ENCODE measurements at places on chromosomes 12 and 14. TPM values are rescaled to one million over a fixed set of nuclear protein-coding genes. Genes with fewer than 3 reads are reported as not detected.

CARMIL3 gene
- 9.4 TPM for total RNA-seq

ZNF891 gene
- total RNA-seq = 3.9 TPM

ESPL1 gene
- 65.8 TPM for total RNA-seq

P3H3 gene
- total RNA-seq = 52.7 TPM

RERG gene
- total RNA-seq = 0.61 TPM

B4GALNT1 gene
- total RNA-seq = 19.5 TPM

KRT85 gene
- not detected for total RNA-seq

GRCh38 chr12:78439666-78440065, 424.9 kb upstream of the SYT1 start:
- H3K36me3 ChIP-seq = peaks cover 6% of the 10 kb centered on the region
- no peak for DNase-seq
- no peak overlapping the region for H3K4me3 ChIP-seq

DNA sequence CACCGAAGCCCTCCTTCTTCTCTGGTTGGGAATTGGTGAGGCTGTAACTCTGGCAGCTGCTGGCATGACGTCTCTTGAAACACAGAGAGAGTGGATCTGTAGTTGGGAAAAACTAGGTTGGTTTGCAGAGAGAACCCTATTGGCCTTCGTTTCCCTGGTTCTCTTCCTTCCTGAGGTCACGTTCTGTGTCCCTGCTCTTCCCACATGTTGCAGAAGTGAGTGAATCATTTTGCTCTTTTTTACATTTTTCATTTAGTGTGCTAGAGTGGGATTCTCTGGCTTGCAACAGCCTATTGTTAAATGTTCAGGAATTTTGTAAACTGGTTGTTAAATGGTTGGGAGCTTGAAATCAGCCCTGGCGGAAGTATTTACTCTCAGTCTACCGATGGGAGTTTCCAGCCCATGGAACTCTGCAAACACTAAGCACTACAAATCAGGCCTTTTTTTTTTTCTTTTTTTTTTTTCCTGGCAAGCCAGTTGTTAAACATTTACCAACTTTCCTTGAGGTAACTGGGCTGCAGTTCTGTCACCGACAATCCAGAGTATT, 26.8 kb upstream of the CKAP4 start:
- H3K27ac ChIP-seq = no peak overlapping the region
- H3K36me3 ChIP-seq = no peaks in the 10 kb centered on the region
- no peak for DNase-seq
- H3K27me3 ChIP-seq = no peaks in the 10 kb centered on the region
- H3K4me1 ChIP-seq = no peaks in the 10 kb centered on the region

- no peak for DNase-seq
- H3K27ac ChIP-seq = no peak overlapping the region
- H3K36me3 ChIP-seq = peaks cover 2% of the 10 kb centered on the region
- no peak overlapping the region for H3K4me3 ChIP-seq
- no peaks in the 10 kb centered on the region for H3K27me3 ChIP-seq
- peaks cover 4% of the 10 kb centered on the region for H3K4me1 ChIP-seq
Observed at GRCh38 chr12:94080341-94081009, 67.9 kb upstream of the PLXNC1 start.

DNA sequence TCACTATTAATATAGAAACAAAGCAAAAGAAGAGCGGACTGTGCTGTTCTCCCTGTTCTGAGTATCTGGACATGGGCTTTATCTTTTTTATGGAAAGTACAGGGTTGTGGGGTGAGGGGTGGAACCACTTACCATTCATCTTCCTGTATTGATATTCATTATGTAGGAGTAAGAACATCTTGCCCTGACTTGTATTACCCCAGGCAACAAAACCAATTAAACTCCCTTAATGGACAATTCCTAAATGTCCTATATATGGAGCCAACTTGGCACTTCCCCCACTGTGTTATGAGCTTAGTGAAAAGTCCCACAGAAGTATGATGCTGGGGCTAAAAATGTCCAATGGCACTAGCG, 139.9 kb upstream of the KRR1 start:
- no peak for DNase-seq
- H3K36me3 ChIP-seq = no peaks in the 10 kb centered on the region
- H3K4me1 ChIP-seq = peaks cover 64% of the 10 kb centered on the region
- H3K27me3 ChIP-seq = no peaks in the 10 kb centered on the region
- no peak overlapping the region for H3K27ac ChIP-seq

GRCh38 chr12:51834411-51834810, 14.1 kb downstream of the FIGNL2 start:
- H3K4me3 ChIP-seq = no peak overlapping the region
- H3K27me3 ChIP-seq = no peaks in the 10 kb centered on the region
- H3K27ac ChIP-seq = no peak overlapping the region
- peaks cover 76% of the 10 kb centered on the region for H3K4me1 ChIP-seq
- peaks cover 6% of the 10 kb centered on the region for H3K36me3 ChIP-seq
- no peak for DNase-seq

- H3K27me3 ChIP-seq = no peaks in the 10 kb centered on the region
- H3K4me3 ChIP-seq = no peak overlapping the region
- DNase-seq = no peak
- peaks cover 6% of the 10 kb centered on the region for H3K36me3 ChIP-seq
- no peaks in the 10 kb centered on the region for H3K4me1 ChIP-seq
Observed at GRCh38 chr12:125029761-125030358, 35.4 kb upstream of the AACS start.

GRCh38 chr12:47184813-47185212, 105.1 kb upstream of the AMIGO2 start:
- no peaks in the 10 kb centered on the region for H3K27me3 ChIP-seq
- DNase-seq = no peak
- H3K27ac ChIP-seq = no peak overlapping the region
- H3K4me1 ChIP-seq = peaks cover 4% of the 10 kb centered on the region
- no peaks in the 10 kb centered on the region for H3K36me3 ChIP-seq
- no peak overlapping the region for H3K4me3 ChIP-seq

DNA sequence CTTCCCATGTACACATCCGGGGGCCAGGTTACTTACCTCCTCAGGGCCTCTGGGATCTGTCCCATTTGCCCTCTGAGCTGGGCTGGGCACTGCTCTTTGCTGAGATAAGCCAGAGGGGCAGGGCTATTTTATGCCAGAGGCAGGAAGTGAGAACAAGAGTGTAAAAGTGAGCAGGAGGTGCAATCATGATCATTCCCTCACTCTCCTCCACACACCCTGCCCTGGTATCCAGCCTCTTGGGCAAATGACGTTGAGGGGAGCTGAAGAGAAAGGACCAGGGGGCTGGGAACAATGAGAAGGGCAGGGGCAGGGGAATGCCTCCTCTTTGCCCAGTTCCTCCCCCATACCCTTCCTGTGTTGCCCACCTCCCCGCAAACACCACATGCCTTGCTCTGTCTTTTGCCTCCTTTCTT, 4.2 kb downstream of the LPAR5 start:
- no peak for DNase-seq
- no peaks in the 10 kb centered on the region for H3K36me3 ChIP-seq
- no peaks in the 10 kb centered on the region for H3K27me3 ChIP-seq
- peaks cover 23% of the 10 kb centered on the region for H3K4me1 ChIP-seq

DNA sequence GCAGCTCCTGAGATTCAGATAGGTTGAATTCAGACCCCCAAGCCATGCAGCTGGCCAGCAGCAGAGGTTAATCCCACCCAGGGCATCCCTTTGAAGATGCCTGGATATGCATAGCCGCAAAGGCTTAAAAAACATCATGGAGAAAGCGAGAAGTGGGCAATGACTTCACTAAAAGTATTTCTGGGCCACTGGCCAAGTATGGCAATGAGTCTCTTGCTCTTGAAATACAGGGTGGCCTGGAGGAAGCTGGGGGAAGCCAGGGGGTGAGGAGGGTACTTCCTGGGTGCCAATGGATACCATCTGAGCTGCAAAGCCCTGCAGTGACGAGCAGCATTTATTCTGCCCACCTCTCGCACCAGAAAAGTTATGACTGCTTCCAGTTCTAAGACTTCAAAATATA, 539.3 kb upstream of the TBX3 start:
- no peaks in the 10 kb centered on the region for H3K27me3 ChIP-seq
- DNase-seq = no peak

DNA sequence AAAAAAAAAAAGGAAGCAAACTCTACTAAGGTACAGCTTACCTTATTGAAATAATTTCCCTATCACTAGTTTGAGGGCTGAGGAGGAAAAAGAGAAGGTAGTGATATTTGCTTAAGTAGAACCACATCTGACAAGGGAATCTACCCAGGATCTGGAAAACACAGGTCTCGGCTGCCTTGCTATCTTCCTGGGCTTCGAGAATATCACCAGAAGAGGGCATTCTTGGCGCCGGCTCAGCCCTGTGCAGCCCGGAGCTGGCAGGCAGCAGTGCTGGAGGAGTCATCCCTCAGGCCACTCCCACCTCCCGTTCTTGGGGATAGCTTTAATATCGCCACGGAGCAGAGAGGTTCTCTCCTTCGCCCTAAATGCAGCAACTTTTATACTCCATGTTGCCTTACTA, 1181.2 kb downstream of the VRK1 start:
- H3K27me3 ChIP-seq = no peaks in the 10 kb centered on the region
- no peaks in the 10 kb centered on the region for H3K36me3 ChIP-seq
- peak; percentile 64 for DNase-seq

DNA sequence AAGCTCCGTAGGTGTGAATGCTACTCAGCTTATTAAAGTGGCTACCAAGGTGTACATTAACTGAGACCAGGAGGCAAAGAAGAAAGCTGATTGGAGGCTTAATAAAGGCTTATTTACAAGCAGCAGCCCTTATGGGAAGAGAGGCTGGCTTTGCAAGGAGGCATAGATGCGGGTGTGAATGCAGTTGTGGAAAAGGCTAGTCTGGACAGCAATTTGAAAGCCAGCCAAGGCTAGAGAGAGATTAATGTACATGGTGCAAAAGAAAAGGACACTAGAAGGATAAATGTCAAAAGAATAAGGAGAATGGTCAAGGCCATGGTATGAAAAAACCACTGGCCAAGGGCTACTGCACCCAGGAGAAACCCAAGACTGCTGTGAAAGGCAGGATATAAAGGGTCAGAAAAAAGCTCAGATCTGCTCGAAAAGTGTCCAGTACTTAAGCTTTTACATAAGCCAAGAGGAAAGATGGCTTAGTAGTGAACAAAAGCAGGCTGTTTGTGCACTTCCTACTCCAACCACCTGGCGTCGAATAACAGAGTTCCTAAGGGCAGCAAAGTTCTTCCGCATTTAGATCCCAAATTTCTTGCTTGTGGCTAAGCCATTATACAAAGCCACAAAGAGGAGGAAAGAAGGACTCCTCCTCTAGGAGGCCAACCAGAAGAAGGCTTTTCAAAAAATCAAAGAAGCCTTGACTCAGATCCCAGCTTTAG, 24.0 kb downstream of the KLRK1 start:
- H3K27ac ChIP-seq = no peak overlapping the region
- H3K27me3 ChIP-seq = no peaks in the 10 kb centered on the region
- DNase-seq = no peak
- H3K4me1 ChIP-seq = peaks cover 29% of the 10 kb centered on the region

DNA sequence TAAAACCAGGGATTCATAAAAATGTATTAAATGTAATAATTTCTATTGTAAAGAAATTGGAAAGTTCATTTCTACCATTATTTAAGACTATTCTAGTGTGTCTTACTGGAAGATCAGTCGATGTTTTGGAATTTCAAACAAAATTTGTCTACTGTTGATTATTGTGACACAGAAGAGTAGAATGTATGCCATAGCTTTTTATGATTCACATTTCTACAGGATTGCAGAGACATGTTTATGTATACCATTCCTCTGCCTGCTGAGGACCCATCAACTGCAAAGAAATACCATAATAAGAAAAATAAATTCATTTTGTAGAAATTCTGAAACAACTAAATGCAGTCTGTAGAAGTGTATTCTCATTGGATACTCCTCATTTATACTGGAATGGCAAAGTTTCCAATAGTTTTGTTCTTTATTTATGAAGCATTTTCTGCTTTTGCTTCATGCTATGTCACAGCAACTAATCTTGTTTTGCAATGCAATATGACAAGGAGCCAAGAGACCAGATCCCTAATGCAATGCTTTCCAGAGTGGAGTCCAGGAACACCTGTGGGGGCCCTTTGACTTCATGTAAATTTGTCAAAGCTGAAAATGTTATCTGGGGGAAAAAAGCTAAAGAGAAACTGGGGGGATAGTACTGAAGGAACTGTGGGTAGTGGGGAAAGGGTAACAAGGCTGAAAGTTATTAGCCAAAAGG, 172.9 kb upstream of the LRIG3 start:
- no peak overlapping the region for H3K4me3 ChIP-seq
- DNase-seq = no peak
- peaks cover 3% of the 10 kb centered on the region for H3K36me3 ChIP-seq

GRCh38 chr12:39619316-39619659, 315 bp downstream of the ABCD2 start:
- DNase-seq = no peak
- no peak overlapping the region for H3K4me3 ChIP-seq
- H3K27me3 ChIP-seq = no peaks in the 10 kb centered on the region
- peaks cover 8% of the 10 kb centered on the region for H3K4me1 ChIP-seq
- H3K36me3 ChIP-seq = no peaks in the 10 kb centered on the region
- no peak overlapping the region for H3K27ac ChIP-seq

GRCh38 chr12:101107032-101107763, 102.8 kb downstream of the SLC5A8 start:
- H3K36me3 ChIP-seq = no peaks in the 10 kb centered on the region
- H3K27ac ChIP-seq = no peak overlapping the region
- no peak overlapping the region for H3K4me3 ChIP-seq
- H3K4me1 ChIP-seq = peaks cover 3% of the 10 kb centered on the region
- DNase-seq = no peak

- no peak overlapping the region for H3K4me3 ChIP-seq
- peaks cover 53% of the 10 kb centered on the region for H3K27me3 ChIP-seq
- H3K27ac ChIP-seq = no peak overlapping the region
- no peaks in the 10 kb centered on the region for H3K4me1 ChIP-seq
- H3K36me3 ChIP-seq = no peaks in the 10 kb centered on the region
Observed at GRCh38 chr12:52223406-52224039, 9.5 kb upstream of the KRT7 start.

- peaks cover 14% of the 10 kb centered on the region for H3K36me3 ChIP-seq
- peak; percentile 63 for DNase-seq
- peaks cover 5% of the 10 kb centered on the region for H3K4me1 ChIP-seq
- peak overlapping the region; percentile 76 for H3K27ac ChIP-seq
- peaks cover 28% of the 10 kb centered on the region for H3K27me3 ChIP-seq
Observed at GRCh38 chr12:7439579-7440505, 4.1 kb downstream of the CD163L1 start.

DNA sequence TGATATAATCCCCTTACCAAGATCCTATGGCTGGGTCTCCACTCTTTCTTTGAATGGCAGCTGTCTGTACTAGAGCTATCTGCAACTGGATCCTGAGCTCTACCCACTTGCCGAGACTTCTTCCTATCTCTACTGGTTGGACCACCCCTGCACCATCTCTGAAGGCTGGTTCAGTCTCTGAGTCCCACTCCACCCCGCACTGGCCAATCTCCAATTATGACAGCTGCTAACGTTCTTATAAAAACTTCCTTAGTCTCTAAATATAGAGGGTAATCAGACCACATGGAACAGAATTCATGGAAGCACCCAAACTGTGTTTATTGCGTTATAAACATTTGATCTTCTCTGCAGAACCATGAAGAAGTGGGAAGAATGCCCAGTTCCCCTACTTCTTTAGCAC, 186.6 kb upstream of the EEA1 start:
- no peak overlapping the region for H3K27ac ChIP-seq
- no peak overlapping the region for H3K4me3 ChIP-seq
- no peak for DNase-seq
- H3K27me3 ChIP-seq = no peaks in the 10 kb centered on the region
- H3K36me3 ChIP-seq = no peaks in the 10 kb centered on the region
- H3K4me1 ChIP-seq = no peaks in the 10 kb centered on the region

All from neural crest cell (in vitro differentiated cells).